ENCODE measurements at places on chromosomes 16 and 17. TPM values are rescaled to one million over a fixed set of nuclear protein-coding genes. Genes with fewer than 3 reads are reported as not detected.

Gene TBC1D3H
- not detected for total RNA-seq

DNA sequence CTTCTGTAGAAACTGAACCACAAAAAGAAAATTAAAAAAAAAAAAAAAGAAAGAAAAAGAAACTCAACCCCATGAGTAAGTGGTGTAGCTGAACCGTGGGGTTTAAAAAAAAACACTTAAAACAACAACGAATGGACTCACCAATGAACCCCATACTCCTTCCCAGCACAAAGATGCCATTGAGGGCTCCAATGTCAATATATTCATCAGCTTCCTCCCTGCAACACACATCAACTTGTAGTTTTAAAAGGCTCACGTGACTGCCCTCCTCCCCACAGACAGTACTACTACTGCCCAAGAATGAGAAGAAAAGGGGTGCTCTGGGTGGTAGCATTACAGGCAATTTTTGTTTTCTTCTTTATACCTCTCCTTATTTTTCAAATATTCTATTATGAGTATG is 3.3 kb upstream of the KLHL11 start:
- DNase-seq = no peak

DNA sequence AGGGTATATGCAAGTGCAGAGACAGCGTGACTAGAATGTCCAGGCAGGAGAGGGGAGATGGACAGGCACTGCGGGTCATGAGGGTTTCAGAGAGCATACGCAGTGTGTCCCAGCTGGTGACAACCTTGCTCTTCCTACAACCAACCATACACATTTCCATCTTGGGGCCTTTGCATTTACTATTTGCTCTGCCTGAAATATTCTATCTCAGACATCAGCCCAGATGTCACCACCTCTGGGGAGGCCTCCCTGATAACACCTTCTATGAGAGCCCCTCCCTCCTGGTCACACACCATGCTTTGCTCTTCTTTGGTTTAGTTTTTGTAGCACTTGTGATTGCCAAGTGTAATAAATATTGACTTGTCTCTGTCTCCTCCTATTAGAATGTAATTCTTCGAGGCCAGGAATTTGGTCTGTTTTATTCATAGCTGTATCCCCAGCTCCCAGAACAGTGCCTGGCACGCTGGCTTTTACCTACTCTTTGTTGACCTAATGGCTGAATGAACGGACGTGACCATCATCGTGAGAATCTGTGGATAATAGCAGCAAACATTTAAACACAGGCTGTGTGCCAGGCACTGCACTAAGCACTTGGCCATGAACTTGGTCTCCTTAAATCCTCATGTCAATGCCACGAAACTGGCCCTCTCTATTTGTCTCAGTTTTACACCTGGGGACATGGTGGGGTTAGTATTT is 51.9 kb downstream of the PLCG2 start:
- DNase-seq = no peak

DNA sequence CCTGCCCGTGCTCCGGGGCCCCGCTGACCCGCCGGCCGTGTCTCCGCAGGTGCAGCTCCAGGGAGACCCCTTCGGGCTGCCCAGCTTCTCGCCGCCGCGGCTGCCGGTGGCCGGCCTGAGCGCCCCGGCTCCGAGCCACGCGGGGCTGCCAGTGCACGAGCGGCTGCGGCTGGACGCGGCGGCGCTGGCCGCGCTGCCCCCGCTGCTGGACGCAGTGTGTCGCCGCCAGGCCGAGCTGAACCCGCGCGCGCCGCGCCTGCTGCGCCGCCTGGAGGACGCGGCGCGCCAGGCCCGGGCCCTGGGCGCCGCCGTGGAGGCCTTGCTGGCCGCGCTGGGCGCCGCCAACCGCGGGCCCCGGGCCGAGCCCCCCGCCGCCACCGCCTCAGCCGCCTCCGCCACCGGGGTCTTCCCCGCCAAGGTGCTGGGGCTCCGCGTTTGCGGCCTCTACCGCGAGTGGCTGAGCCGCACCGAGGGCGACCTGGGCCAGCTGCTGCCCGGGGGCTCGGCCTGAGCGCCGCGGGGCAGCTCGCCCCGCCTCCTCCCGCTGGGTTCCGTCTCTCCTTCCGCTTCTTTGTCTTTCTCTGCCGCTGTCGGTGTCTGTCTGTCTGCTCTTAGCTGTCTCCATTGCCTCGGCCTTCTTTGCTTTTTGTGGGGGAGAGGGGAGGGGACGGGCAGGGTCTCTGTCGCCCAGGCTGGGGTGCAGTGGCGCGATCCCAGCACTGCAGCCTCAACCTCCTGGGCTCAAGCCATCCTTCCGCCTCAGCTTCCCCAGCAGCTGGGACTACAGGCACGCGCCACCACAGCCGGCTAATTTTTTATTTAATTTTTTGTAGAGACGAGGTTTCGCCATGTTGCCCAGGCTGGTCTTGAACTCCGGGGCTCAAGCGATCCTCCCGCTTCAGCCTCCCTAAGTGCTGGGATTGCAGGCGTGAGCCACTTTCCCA is 5.9 kb downstream of the CTF1 start:
- peak; percentile 64 for DNase-seq

- no peak for DNase-seq
Observed at GRCh38 chr17:79401704-79402674, 208.9 kb downstream of the RBFOX3 start.

- DNase-seq = peak; percentile 81
Observed at GRCh38 chr17:4947411-4948165, 742 bp downstream of the PFN1 start.

Measured in activated CD4-positive, alpha-beta memory T cell treated with anti-CD3 and anti-CD28 coated beads, Interleukin-2, amount 10 ng/mL, durations not matched to agents 7 days and 5 days (primary cell).